ENCODE measurements at places on chromosomes 5 and 9.
A peak's percentile ranks its signal among the peaks of the same experiment; 100 is the strongest.

DNA sequence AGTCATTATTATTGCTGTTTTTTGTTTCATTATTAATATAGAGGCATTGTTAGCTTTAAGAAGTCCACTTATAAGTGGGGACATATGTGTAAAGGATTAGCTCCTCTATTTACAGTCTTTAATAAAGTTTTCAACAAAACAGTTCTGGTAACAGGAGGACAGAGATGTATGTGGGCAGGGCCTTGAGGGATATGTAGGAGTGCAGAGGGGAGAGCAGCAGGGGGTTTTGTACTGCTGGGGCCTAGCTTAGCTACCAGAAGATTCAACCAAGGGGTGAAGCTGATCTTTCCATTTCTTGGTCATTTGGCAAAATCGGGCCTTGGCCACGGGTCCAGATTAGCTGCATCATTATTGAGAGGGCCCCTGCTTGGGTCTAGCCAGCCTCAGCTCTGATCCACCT, 89.9 kb downstream of the PPARGC1B start:
- no peak for DNase-seq

- DNase-seq = no peak
Observed at GRCh38 chr9:124770359-124771020, 621 bp downstream of the NR6A1 start.

DNA sequence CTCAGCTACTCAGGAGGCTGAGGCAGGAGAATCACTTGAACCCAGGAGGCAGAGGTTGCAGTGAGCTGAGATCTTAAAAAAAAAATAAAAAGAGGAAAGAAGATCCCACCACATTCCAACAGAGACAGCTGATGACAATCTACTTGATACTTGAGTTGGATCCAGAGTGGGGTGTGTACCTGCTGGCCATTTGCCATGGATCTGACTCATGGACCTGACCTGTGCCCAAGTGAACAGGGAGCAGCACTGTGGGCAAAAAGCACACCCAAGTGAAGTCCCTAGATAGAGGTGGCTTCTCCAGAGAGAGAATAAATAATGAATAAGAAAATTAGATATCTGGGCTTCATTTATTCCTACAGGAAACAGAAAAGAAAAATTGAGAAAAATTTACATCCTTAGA, 81.2 kb upstream of the MIER3 start:
- DNase-seq = no peak

GRCh38 chr5:13179407-13180087, 764.9 kb downstream of the DNAH5 start:
- DNase-seq = no peak

- peak; percentile 25 for DNase-seq
Observed at GRCh38 chr5:73189871-73190376, 16.9 kb downstream of the TMEM174 start.

DNA sequence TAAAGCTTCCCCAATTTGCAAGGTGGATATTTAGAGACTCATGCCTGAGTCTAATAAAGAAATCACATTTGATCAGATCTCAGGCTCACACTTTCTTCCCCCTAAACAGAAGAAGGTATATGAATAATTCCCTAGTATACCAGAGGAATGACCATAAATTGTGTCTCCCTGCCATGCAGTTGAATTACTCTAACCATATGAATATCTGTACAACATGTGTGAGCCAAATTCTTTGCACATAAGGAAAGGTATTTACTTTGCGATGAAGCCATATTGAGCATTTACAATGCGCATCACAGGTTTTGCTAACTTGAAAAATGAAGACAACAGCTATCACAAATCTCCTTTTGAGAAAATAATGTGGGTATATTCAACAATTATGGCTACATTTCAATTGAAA, 479.4 kb downstream of the NR2F1-AS1 start:
- no peak for DNase-seq

DNA sequence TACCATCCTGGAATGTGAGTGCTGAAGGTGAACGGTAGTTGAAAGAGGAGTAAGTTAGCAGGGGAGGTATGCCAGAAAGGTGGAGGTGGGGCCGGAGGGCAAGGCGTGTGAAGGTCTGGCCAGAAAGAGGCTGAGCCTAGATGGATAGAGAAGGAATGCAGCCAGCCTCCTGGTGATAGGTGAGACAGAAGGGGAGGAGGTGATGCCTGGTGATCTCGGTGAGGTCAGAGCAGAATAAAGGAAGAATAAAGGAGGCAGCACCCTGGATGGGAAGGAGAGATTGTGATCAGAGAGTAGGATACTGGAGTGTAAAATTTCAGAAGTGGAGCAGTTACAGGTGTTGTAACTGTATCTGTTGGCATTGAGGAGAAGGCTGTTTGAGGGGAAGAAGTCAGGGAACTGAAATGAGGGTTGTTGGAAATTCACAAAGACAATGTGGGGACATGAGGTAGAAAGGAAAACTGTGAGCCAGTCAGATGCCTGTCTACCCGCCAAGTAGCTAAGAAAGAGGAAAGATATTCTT, 2.0 kb downstream of the GNG10 start:
- DNase-seq = no peak

GRCh38 chr5:5353681-5354080, 68.8 kb upstream of the ICE1 start:
- DNase-seq = no peak

All from HFFc6 (cell line).